Left colon (tissue), 2 donors: ENCODE measurements at places on chromosomes 2 and 18. TPM values are rescaled to one million over a fixed set of nuclear protein-coding genes. Genes with fewer than 3 reads are reported as not detected.

CD8A gene
- 3.2 TPM for total RNA-seq

DSG4 gene
- 0.11 TPM for total RNA-seq

CHRND gene
- not detected for total RNA-seq

ANO7 gene
- 75.4 TPM for total RNA-seq

NTSR2 gene
- total RNA-seq: not detected

SCN9A gene
- 13.4 TPM for total RNA-seq

GPR155 gene
- total RNA-seq: 4.1 TPM

ITPRID2 gene
- 367 TPM for total RNA-seq

ANKRD62 gene
- 0.73 TPM for total RNA-seq

NGEF gene
- 41.4 TPM for total RNA-seq

CENPA gene
- 6.5 TPM for total RNA-seq

SRD5A2 gene
- not detected for total RNA-seq

EFEMP1 gene
- 22.2 TPM for total RNA-seq

DOK6 gene
- total RNA-seq: 0.45 TPM

FAM110C gene
- total RNA-seq: 32.0 TPM

RGPD4 gene
- 0.08 TPM for total RNA-seq

TRAPPC8 gene
- total RNA-seq: 48.1 TPM

CYP27C1 gene
- 0.12 TPM for total RNA-seq

RNU2-63P gene
- total RNA-seq: 5.0 TPM
